Upper lobe of right lung (tissue), 1 donor: ENCODE measurements at places on chromosomes 5 and 9.
A peak's percentile ranks its signal among the peaks of the same experiment; 100 is the strongest.

- DNase-seq: no peak
- no peaks in the 10 kb centered on the region for H3K4me1 ChIP-seq
- H3K36me3 ChIP-seq: no peaks in the 10 kb centered on the region
- H3K4me3 ChIP-seq: no peak overlapping the region
- H3K27ac ChIP-seq: no peak overlapping the region
These were observed 749.7 kb upstream of the COX7C start for GRCh38 chr5:85868070-85868469.

DNA sequence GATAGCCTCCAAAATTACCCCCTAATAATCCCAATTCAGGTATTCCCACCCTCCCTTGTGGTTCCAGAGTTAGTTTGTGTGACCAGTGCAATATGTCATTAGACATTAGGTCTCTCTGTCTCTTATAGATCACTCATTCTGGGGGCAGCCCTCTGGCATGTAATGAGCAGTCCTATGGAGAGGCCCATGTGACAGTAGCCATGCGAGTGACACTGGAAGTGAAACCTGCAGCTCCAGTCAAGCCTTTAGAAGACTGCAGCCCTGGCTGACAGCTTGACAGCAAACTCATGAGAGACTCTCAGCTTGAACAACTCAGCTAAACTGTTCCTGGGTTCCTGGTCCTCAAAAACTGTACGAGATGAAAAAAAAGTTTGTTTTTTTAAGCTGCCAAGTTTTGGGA, 54.0 kb upstream of the HSPB3 start:
- H3K4me3 ChIP-seq: no peak overlapping the region
- H3K27me3 ChIP-seq: no peaks in the 10 kb centered on the region
- DNase-seq: no peak

DNA sequence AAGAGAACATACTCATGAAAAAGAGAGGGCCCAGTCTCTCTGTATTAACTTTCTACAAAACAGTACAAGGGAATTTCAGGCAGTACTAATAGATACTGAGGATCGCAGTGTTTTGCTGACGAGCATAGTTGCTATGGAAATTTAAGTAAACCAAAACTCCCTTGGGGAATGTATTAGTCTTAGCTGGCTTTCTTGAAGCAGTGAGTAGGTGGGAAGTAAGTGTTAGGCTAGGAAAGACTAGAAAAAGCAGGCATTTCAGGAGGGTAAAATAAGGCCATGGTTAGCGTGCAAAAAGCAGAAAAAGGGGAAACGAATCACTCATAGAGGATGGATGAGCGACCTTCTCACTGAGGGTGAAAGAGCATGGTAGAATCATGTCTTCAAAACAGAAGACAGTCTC, 84.3 kb upstream of the ACTBL2 start:
- H3K4me1 ChIP-seq: no peaks in the 10 kb centered on the region
- H3K27ac ChIP-seq: no peak overlapping the region
- DNase-seq: no peak
- H3K4me3 ChIP-seq: no peak overlapping the region
- H3K36me3 ChIP-seq: no peaks in the 10 kb centered on the region

GRCh38 chr9:129964901-129965734, 77.9 kb downstream of the FNBP1 start:
- peaks cover 32% of the 10 kb centered on the region for H3K4me1 ChIP-seq
- H3K36me3 ChIP-seq: peaks cover 4% of the 10 kb centered on the region
- peak overlapping the region; percentile 49 for H3K27ac ChIP-seq
- no peak overlapping the region for H3K4me3 ChIP-seq
- H3K27me3 ChIP-seq: no peaks in the 10 kb centered on the region

DNA sequence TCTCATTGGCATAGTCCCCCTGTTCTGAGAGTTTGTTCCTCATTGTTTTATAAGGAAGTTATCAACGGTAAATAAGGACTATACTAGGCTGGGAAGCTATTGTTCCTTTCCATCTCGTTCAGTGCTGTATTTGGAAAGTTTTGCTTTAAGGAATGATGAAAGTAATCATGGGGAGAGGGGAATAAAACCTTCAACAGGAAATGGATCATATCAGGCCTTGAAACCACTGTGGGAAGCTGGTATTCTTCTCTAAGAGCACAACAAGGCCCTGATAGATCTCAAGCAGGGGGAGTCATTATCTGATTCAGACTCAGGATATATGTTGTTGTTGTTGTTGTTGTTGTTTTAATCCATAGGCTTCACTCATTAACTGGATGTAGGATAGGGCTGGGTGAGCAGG, 474.5 kb downstream of the ENC1 start:
- DNase-seq: no peak
- H3K4me3 ChIP-seq: no peak overlapping the region
- no peaks in the 10 kb centered on the region for H3K36me3 ChIP-seq

DNA sequence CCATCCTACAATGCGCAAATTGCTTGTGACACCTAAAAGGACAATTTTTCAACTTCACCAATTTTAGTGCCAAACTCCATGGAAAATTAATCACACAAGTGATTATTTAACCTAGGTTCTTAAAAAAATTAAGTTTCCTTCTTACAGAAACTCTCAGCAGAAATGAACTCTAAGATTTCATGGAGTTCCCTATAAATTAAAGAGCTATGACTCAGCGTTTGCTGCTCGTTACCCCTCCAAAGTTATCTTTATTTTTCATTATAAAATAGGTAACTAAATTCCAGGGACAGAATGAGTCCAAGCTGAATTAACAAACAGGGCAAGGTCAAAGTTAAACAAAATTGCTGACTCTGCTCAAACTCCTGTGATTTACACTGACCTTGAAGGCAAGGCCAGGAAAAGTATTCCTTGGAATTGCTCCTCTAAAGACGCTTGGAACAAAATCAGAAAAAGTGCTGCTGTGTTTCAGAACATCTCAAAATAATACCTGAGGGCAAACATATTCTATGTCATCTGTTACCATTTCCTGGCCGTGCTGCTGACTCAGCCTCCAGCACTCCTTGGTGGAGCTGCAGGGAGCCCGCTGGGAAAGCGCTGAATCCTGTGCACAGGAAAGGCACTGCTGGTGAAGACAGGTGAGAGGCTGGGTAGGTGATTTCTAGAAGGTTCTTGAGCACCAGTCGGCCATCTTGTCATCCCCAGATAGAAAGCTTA, 2.5 kb upstream of the CMBL start:
- no peak overlapping the region for H3K4me3 ChIP-seq
- no peaks in the 10 kb centered on the region for H3K36me3 ChIP-seq
- H3K27me3 ChIP-seq: no peaks in the 10 kb centered on the region
- DNase-seq: no peak
- H3K27ac ChIP-seq: no peak overlapping the region
- H3K4me1 ChIP-seq: peaks cover 4% of the 10 kb centered on the region

GRCh38 chr5:350355-350754, 28.8 kb downstream of the AHRR start:
- DNase-seq: no peak
- H3K4me1 ChIP-seq: no peaks in the 10 kb centered on the region
- no peaks in the 10 kb centered on the region for H3K36me3 ChIP-seq
- H3K4me3 ChIP-seq: no peak overlapping the region

DNA sequence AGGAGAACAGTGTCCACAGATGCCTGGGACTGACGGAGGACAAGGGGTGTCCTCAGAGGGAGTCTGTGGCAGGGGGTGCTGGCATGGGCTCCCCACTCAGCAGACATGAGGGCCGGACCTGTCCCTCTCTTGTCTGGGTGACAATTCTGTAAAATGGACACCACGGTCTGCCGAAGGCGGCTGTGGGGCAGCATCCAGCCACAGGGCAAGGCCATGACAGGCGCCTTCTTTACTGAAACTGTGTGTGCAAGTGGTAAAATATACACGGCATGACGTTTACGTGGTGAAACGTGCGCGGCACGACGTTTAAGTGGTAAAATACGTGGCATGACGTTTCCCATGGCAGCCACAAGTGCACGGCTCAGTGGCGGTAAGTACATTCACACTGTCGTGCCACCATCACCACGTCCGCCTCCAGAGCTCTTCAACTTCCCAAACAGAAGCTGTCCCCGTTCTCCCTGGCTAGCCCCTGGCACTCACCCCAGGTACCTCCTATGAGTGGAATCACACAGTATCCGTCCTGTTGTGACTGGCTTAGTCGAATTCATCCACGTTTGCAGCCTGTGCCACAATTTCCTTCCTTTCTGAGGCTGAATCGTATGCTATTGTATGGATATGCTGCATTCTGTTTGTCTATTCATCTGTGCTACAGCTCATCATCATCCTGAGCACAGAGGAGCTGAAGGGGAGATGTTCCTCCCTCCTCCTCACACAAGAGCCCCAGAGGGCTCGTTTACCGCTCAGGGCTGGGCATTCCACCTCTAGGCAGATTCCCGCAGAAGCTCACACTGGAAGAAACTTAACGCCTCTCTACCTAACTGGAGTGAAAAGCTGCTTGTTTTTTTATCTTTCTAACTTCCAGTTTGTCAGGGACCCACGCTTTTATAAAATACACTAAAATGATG, 52.5 kb downstream of the COL23A1 start:
- no peak overlapping the region for H3K4me3 ChIP-seq
- H3K4me1 ChIP-seq: no peaks in the 10 kb centered on the region
- no peaks in the 10 kb centered on the region for H3K27me3 ChIP-seq
- no peak for DNase-seq

- peaks cover 16% of the 10 kb centered on the region for H3K4me1 ChIP-seq
- no peak for DNase-seq
- H3K27me3 ChIP-seq: no peaks in the 10 kb centered on the region
- peak overlapping the region; percentile 93 for H3K27ac ChIP-seq
These were observed 1.2 kb downstream of the CARD6 start for GRCh38 chr5:40842351-40842750.

- H3K4me1 ChIP-seq: peaks cover 5% of the 10 kb centered on the region
- H3K27me3 ChIP-seq: no peaks in the 10 kb centered on the region
These were observed 186.4 kb downstream of the EPB41L4A start for GRCh38 chr5:112232667-112233066.

GRCh38 chr5:158499075-158499891, 600.4 kb downstream of the EBF1 start:
- no peak for DNase-seq
- no peaks in the 10 kb centered on the region for H3K27me3 ChIP-seq
- no peak overlapping the region for H3K27ac ChIP-seq
- no peaks in the 10 kb centered on the region for H3K4me1 ChIP-seq
- no peak overlapping the region for H3K4me3 ChIP-seq
- no peaks in the 10 kb centered on the region for H3K36me3 ChIP-seq

DNA sequence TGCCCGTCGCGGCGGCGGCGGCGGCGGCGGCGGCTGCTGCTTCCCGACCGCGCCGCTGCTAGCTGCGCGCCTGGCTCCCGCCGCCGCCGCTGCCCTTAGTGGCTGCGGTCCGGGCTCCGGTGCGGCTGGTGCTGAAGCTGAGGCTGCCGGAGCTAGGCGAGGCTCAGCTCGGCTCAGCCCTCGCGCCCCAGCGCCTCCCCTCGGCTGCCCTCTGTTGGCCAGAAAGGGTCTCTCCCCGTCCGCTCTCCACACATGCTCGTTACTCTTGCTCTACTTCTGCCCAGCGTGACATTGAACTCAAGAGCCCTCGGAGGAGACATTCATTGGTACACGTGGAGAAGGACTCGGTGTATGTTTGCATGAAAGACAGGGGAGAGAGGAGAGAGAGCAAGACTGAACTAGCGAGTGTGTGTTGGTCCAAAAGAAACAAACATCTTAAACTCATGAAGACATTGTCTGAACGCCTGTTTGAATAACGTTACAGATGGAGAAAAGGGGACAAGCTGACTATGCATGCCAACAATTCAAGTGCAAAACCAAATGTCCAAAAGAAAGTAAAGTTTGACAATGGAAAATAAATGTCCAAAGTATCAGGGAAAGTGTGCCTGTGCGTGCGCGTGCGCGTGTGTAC, at the start of gene HCN1:
Gene HCN1, minus strand, starts transcription at position 175 of the 631 bp plus-strand sequence.
- H3K36me3 ChIP-seq: no peaks in the 10 kb centered on the region
- peaks cover 3% of the 10 kb centered on the region for H3K4me1 ChIP-seq
- H3K4me3 ChIP-seq: no peak within 1 kb of the TSS
- peak; percentile 91 for DNase-seq

- no peak overlapping the region for H3K27ac ChIP-seq
- H3K27me3 ChIP-seq: no peaks in the 10 kb centered on the region
- no peak overlapping the region for H3K4me3 ChIP-seq
- no peak for DNase-seq
These were observed 227.9 kb downstream of the BNC2 start for GRCh38 chr9:16642421-16643109.

DNA sequence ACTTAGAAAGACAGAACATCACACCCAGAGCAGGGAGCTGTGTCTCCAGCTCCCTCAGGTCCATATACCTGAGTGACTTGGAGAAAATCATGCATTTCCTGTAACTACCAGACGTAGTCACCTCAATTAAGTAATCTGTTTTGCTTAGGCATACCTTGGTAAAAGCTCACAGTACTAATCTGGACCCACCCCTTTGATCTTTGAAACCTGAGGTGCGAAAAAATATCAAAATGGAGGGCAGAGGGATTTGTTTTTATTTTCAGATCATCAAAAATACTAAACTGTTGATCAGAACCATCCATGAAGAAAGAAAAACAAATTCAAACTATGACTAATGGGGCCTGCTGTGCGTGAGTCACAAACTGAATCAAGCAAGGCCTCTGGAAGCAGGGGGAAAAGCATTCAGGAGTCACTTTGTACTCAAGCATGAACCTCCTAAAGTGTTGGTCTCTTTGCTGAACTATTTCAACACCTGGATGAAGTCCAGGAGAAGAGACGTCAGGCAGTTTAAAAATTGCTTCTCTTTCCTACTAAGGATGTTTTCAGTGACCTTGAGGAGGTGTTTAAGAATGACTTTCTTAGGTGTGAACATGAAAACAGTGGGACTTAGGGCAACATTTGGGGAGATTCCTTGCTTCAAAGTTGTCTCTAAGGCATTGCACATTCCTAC, 76.3 kb downstream of the MUSK start:
- H3K27ac ChIP-seq: peak overlapping the region; percentile 52
- H3K36me3 ChIP-seq: no peaks in the 10 kb centered on the region

GRCh38 chr9:8186560-8186959, 387.0 kb upstream of the DMAC1 start:
- H3K36me3 ChIP-seq: no peaks in the 10 kb centered on the region
- DNase-seq: no peak
- H3K27ac ChIP-seq: no peak overlapping the region
- H3K4me3 ChIP-seq: no peak overlapping the region

DNA sequence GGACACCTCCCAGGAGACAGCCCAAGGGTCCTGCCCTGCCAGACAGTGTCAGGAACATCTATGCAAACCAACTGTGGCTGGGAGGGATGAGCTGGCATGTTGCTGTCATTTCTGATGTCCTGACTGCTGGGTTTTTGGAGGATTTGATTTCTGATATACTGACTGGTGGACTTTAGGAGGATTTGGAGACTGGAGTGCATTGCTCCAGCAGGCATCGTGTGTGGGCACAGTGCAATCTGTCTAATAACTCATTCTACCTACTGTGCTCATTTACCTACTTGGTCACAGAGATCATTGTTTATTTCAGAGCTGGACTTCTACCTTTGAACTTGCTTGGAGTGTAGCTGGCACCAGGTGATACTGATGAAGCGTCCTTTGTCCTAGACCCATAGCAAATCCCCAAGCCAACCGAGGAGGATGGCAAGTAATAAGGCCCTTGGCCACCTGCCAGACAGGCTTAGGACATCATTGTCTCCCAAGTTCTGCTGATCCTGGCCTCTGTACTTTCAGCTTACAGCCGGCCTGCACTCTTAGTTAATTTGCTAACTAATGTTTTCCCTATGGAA, 124.3 kb upstream of the ICE1 start:
- H3K36me3 ChIP-seq: no peaks in the 10 kb centered on the region
- H3K27me3 ChIP-seq: no peaks in the 10 kb centered on the region
- H3K27ac ChIP-seq: no peak overlapping the region
- no peak for DNase-seq
- no peak overlapping the region for H3K4me3 ChIP-seq

- H3K27ac ChIP-seq: no peak overlapping the region
- peaks cover 10% of the 10 kb centered on the region for H3K4me1 ChIP-seq
- H3K27me3 ChIP-seq: no peaks in the 10 kb centered on the region
- H3K36me3 ChIP-seq: no peaks in the 10 kb centered on the region
- no peak overlapping the region for H3K4me3 ChIP-seq
These were observed 52.9 kb upstream of the VLDLR start for GRCh38 chr9:2568689-2569088.
